ENCODE measurements at places on chromosomes 6 and 20.

- no peak for DNase-seq
Measured at GRCh38 chr6:142906945-142907470, 38.0 kb downstream of the HIVEP2 start.

GRCh38 chr6:144835322-144835973 lies 550.3 kb downstream of the UTRN start:
- DNase-seq: no peak

GRCh38 chr6:70110126-70111022 lies 192.5 kb downstream of the COL9A1 start:
- DNase-seq: no peak

- DNase-seq: no peak
Measured at GRCh38 chr6:395432-396125, 4.0 kb downstream of the IRF4 start.

- no peak for DNase-seq
Measured at GRCh38 chr20:34940081-34940481, 15.5 kb downstream of the GSS start.

GRCh38 chr6:132423839-132424238 lies 22.6 kb upstream of the MOXD1 start:
- DNase-seq: no peak

All from stimulated activated CD8-positive, alpha-beta memory T cell treated with anti-CD3 and anti-CD28 coated beads, Interleukin-2, amount 100 ng/mL, for 48 hours (primary cell).